ENCODE measurements at places on chromosomes 4 and X.

- DNase-seq = no peak
Observed at GRCh38 chrX:132742246-132742645, 216.2 kb downstream of the HS6ST2 start.

- no peak for DNase-seq
Observed at GRCh38 chrX:82658492-82658891, 849.6 kb upstream of the POU3F4 start.

- DNase-seq = no peak
Observed at GRCh38 chrX:7314425-7314824, 166.5 kb upstream of the PUDP start.

DNA sequence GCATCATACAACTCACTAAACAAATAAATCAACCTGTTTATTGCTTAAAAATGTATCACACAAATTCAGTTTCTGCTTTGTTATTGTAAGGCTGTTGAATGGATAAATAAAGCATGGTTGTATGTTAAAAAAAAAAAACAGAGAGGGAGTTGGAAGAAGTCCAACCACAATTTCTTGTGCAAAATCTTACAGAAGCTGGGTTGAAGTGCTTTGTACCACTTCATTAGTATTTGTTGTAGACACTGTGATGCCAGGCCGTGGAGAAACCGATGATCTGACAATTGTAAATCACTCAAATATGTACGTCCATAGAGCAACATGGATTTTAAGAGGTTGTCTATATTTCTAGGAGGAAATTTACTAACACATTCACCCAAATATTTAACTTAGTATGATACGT lies 132.6 kb upstream of the MXRA5 start:
- DNase-seq = no peak

DNA sequence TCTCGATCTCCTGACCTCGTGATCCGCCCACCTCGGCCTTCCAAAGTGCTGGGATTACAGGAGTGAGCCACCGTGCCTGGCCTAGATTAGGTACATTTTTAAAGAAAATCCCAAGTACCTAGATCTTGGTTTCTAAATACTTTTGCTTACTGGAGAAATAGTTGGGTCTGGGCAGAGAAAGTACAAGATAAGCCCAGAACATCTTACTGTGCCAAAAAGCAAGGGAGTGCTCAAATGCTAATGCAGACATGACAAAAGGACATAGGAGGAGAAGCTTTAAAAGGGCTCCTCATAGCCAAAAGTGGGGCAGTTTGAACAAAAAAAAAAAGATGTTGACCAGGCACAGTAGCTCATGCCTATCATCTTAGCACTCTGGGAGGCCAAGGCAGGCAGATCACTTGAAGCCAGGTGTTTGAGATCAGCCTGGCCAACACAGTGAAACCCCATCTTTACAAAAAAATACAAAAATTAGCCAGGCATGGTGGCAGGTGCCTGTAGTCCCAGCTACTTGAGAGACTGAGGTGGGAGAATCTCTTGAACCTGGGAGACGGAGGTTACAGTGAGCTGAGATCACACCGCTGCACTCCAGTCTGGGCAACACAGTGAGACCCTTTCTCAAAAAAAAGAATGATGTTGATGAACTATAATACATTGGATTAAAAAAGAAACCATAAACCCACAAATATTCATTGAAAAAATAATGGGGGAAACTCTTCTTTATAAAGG lies 107.5 kb downstream of the APBB2 start:
- no peak for DNase-seq

GRCh38 chr4:101475246-101475645 lies 127.9 kb upstream of the PPP3CA start:
- no peak for DNase-seq

DNA sequence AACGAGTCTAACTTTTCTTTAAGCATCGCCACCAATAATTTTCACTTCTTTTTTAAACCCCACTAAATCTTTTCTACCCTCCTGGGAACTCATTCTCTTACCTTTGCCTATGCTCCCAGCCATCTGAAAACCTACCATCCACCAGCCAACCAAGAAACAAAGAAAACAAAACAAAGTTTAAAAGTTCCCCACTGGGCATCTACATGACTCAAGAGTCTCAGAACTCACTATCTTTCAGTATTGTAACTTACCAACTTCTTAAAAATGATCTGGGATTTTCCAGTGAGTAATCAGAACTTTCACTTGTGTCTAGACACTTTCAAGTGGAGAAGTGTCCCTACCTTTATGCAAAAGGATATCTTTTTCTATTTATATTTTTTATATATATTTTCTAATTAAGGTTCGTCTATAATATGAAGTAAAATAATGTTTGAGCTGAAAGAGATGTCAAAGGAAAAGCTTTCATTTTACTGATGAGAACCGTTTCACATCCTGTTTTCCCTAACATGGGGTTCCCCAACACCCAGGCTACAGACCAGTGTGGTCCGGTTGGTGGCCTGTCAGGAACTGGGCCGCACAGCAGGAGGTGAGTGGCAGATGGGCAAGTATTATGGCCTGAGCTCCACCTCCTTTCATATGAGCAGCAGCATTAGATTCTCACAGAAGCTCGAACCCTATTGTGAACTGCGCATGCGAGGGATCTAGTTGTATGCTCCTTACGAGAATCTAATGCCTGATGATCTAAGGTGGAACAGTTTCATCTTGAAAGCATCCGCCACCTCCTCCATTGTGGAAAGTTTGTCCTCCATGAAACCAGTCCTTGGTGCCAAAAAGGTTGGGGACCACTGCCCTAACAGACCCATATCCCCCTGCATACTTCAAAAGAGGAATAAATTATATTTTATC lies 9.8 kb upstream of the TIGD2 start:
- DNase-seq = no peak

DNA sequence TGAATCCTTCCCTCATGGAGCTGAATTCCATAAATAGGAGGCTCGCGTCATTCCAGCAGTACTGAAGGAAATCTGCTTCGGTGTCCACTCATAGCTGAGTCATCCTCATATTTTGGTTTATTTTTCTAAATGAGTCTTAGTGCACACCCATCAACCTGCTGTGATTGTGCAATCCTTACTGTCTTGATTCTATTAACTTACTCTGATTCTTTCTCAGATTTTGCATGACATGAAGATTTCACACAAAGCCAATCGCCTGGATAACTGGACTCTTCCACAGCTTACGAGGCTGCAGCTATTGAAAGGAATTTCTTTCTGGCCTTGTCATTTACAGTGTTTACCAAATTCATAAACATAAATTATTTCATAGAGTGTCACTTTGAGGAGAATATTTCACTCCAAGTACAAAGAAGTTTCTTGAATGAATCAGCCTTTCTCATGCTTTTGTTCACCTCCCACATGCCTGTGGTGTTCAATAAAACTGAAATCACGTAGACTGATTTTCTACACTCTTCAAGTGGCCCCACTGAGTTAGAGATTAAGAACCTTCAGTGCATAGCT lies 207.6 kb upstream of the SLITRK2 start:
- no peak for DNase-seq

DNA sequence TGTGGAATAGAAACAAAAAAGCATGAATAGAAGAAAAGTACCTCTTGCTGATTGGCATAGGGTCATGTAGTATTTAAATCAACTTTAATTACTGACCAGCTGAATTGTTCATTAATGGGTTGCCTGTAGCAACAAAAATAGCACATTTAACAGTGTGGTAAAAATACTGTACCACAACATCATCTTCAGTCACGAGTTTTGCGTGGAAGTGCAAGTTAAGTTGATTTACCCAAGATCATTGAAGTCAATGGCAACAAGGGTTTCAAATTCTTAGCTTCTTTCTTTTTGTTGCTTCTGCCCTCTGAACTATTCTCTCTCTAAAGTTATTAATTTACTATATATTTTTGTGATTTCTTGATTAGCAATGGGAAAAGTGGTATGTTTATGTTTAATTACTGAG lies 526.6 kb downstream of the C4orf33 start:
- no peak for DNase-seq

DNA sequence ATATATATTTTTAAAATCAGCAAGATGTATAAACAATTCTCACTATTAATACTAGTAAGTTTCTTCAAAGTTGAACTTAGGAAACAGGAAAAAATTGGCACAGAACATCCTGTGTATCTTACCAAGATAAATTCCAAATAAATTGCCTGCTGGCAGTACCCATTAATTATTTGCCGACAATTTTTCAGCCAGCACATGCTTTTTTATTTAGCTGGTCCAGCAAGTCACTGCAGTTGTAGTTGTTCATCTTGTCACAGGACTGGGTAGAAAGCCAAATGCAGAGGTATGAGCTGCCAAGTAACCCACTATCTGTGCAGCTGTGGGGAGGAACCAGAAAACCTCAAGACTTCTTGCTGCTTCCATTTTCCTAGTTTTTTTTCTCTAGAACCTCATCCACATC lies 113.4 kb downstream of the PACRGL start:
- DNase-seq = no peak

DNA sequence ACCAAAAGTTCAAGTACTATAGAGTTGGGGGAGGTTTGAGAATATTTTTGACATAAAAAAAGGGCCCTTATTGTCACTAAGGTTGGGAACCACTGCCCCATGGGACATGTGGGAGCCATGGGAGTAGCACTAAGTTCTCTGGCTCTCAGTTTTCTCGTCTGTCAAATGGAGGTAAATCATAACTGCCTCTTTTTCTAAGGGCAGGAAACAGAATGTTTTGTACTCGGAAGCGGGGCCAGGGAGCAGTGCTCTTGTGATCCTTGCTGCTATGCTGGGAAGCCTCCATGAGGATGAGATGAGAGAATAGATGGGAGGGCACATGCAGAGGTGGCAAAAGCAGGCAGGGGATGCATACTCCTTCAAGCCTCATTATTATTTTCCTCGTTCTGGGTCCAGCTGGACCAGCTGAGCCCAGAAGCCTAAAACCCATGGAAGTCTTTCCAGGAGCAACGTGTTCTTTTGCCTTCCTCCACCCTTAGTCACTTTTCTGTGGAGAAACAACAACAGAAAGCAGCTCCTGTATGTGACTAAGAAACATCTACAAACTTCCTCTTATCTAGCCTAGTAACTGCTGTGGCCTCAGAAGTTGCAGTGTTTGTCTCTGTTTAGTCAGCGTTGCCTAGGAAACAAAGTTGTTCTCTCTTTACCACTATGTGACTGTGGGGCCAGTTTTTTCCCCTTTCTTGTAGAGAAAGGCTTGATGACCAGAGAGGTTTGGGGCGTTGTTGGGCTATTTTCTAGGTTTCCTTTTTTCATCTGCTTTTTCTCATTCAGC lies 64.8 kb downstream of the TSC22D3 start:
- DNase-seq = no peak

GRCh38 chr4:111773858-111774257 lies 371.4 kb upstream of the FAM241A start:
- DNase-seq = peak; percentile 5

DNA sequence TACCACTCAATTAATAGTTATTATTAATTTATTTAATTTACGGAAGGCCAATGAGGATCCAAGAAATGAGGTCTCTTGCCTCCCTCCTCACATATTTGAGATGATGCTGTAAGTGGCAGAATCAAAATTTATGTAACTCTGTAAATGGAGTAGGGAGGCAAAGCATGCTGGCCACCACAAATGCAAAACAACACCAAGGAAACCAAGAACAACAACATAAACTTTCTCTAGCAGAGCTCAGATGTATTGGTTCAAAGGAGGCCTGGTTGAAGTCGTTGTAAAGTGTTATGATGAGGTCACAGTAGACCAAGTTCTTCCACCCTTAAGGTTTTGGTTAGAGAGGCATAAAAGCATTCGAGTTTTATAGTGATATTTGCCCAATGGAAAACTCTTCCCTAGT lies 194.8 kb upstream of the FAT1 start:
- DNase-seq = no peak

- DNase-seq = no peak
Observed at GRCh38 chr4:105630670-105631655, 77.5 kb downstream of the INTS12 start.

- peak; percentile 34 for DNase-seq
Observed at GRCh38 chr4:142549726-142550463, 296.2 kb downstream of the INPP4B start.
